Stimulated activated CD8-positive, alpha-beta memory T cell treated with anti-CD3 and anti-CD28 coated beads, Interleukin-2, amount 100 ng/mL, for 48 hours (primary cell): ENCODE measurements at places on chromosomes 5 and 9.

DNA sequence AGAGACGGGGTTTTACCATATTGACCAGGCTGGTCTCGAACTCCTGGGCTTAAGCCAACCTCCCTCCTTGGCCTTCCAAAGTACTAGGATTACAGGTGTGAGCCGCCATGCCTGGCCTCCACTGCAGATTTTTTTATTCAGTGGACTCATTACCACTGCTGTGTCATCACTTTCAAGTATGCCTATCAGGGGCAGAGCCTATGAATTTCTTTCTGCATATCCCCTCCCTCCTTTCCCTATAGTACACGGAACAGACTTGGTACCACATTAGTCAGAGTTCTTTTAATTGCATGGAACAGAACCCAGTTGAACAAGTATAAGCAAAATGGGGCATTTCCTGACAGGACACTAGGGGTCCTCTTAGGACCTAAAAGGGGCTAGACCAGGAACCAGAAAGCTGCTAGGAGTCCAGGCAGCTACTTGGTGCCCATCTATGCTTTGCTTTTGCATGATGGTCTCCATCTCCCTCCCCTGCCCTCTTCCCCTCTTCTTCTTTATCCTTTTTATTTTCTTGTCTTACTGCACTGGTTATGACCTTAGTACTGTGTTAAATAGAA, 5.8 kb downstream of the BSPRY start:
- DNase-seq: no peak

DNA sequence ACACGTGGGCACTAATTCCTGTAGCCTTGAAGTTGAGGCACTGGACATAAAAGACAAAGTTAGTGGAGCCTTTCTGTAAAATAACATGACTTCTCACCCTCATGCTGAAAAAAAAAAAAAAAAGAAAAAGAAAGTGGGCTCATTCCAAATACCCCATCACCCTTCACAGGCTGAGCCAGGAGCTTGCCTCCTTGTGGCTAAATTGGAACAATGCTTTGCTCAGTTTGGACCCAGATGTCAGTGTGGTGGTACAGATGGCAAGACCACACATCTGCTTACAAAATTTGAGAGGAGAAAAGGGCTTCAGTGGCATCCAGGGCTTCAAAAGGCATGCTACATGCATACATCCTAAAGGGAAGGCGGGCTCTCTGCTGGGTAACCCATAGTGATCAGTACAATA, 342.8 kb downstream of the EBF1 start:
- no peak for DNase-seq

DNA sequence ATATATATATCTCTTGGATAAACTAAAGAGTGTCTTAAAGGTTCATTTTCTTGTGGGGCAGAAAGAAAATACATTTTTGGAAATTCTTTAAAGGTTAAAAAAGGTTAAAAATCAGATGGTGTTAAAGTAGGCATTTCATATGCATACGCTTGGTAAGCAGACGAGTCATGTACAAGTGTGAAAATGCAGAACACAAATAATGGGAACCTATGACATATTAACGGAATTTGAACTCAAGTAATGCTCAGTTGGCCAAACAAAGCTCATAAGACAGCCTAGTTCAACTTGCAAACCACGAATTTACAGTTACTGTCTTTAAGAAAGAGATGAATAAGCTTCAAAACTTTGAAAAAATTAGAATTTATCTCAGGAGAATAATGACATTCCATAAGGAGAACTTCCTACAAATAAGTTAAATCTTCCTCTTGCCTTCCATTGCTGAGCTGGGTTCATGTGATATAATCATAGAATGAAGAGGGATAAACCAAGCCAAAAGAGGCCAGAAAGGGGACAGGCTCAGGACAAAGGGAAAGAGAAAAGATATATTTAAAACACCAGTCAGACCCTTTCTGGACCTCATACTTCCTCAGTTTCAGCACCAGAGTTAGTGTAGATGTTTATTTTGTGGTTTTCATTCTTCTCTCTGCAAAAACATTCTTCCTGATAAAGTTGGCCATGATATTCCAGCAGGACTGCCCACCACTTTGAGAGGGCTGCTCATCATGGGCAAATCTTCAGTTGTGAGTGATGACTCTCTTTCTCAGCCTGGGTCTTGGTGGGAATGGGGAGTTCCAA, 256.7 kb upstream of the CD180 start:
- DNase-seq: no peak

DNA sequence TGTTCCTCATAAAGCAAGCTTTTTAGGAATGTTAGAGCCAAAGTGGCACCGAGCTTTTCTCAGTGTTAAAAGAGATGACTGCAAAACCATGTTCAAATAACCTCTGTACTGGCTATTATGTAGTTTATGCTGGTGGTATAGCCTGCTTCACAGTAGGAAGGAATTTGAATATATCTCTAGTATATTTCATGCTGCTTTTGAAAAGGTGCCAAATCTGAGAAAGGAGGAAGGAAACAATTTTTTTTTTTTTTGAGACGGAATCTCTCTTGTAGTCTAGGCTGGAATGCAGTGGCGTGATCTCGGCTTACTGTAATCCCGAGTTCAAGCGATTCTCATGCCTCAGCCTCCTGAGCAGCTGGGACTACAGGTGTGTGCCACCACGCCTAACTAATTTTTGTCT, 13.5 kb downstream of the CREBRF start:
- no peak for DNase-seq

- no peak for DNase-seq
Measured at GRCh38 chr9:24698881-24699518, 153.3 kb upstream of the IZUMO3 start.

DNA sequence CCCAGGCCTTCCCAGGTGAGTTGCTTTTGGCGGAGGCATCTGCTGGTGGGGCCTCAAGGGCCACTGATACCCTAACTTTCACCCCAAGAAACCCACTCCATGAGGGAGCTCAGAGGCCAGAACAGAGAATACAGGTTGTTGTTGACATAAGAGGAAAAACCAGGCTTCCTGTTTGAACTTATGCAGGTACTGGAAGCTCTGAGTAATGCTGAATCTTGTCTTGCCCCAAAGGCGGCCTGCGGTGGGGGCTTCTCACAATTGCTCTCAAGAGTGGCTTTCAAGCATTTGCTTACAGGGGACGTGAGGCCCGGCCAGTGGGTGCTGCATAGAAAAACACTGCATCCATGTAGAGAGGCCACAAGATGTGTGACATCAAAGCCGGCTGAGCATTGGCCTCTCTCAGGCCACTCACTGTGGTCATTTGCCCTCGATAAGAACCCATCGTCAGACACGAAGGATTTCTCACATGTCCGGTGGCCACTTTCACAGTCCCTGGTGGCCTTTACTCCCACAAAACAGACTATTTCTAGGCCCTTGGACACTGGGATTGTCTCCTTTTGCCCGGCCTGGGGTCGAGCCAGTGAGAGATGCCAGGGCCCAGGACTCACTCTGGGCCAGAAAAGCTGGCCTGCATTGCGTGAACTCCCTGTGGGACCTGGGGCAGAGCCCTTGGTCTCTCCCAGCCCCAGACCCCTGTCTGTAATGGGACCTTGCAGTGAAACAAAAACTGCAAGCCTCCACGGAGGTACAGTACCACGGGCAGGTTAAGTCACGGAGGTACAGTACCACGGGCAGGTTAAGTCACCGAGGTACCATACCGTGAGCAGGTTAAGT, 34.5 kb upstream of the TCF7 start:
- peak; percentile 64 for DNase-seq

GRCh38 chr5:30604648-30605262, 588.7 kb upstream of the CDH6 start:
- DNase-seq: no peak

DNA sequence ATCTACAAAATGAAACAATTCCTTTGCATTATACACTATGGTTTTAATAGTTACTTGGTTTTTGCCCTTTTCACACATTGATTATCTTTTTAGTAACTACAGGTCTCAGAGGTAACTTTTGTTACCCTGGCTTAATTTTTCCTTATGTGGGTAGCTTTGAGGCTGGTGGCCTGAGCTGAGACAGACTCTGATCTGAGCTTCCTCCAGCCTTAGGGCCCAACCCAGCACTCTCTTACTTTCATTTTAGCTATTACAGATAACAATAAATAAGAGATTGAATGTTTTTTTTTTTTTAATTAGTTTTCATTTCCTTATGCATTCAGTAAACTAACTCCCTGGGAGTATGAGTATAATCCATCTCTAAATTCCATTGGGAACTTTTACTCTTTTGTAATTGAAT, 15.1 kb upstream of the OXCT1 start:
- DNase-seq: no peak

- no peak for DNase-seq
Measured at GRCh38 chr9:115121181-115121580, 3.2 kb upstream of the TNC start.

DNA sequence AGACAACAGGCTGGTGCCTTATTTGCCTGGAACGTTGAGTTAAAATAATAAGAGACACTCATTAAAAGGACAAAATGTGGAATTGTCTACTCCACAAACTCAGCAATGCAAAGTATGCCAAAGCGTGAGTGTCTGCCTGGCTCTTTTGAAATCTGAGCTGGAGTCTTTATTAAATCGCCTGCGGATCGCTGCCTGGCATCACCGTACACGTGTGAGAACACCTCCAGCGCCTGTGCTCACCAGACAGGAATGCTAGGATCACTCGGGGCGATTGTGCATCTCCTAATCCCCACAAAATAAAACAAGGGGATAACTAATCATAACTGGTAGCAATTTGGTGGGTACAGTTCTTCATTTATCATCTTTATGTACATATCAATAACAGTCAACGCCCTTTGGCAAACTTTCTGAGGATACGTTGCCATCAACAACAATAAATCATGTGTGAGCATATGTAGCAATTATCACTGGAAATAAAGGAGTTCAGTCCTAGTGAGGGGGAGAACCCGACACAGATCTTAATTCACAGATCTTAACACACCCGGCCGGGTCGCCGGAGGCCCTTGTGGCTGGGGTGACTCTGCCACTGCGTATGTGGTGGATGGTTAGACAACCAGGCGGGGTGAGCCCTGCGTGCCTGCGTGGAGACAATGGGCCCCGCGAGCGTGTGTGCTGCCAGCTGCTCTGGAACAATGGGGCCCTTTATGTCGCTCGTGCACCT, 284.9 kb upstream of the IRX1 start:
- no peak for DNase-seq

DNA sequence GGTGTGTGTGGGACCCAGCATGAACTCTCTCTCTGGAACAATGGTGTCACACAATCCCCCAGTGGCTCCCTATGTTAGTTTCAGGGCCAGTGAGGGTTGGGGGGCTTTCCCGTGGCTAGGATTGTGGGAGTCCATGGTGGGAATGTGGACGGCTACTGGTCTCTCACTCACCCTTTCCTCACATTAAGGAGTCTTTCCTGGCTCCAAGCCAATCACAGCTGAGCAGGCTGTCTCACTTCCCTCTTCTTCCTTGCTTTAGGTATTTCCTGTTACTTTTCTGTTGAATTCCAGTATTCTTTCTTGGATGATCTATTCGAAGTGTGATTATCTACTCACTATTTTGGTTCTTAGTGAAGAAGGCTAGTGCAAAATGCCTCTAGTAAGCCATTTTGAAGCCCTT, 324.4 kb upstream of the MPDZ start:
- no peak for DNase-seq

- no peak for DNase-seq
Measured at GRCh38 chr5:5615569-5615968, 193.1 kb downstream of the ICE1 start.

DNA sequence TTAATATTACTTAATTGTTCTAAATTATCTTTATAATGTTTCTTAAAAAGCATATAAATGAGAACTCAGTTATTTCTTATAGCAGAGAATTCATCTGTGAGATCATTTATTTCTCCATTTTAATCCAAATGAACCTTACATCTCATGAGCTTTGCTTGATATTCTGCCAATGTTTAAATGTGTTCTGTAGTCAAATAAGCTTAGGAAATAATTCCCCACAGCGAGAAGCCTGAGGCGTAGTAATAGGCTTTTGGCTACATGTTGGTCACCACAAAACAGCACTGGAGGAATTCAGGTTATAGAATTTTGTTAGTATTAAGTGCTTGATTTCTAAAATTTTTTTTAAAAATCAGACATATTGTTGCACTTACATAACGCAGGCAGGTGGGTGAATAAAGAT, 585.3 kb upstream of the RORB start:
- no peak for DNase-seq

GRCh38 chr9:116394894-116395698, 241.5 kb downstream of the PAPPA start:
- no peak for DNase-seq

DNA sequence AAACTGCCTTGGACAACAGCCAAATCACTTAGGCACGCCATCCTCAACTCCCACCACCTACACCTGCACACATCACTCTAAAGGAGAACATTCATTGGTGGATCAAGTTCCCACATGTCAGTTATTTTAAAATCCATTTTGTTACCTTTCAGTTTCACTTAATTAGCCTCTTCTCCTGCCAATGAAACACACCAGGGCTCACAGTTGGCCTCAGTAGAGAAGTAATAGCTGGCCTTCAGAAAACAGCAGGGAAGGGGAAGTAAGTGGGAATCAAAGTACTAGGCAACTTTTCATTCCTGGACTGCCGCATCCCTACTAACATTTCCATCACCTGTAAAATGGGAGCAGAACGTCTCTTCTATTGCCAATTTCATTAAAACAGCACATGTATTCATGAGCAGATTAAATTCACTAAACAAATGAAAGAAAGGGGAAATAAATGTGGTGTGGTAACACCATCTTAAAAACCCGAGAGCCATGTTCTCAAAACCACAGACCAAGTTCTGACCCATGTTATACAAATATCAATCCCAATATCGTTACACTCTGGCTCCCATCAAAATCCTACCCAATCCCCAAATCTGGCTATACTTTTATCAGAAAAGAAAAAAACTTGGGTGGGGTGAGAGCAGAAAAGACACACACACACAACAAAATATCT, 1.7 kb downstream of the SIL1 start:
- DNase-seq: no peak

DNA sequence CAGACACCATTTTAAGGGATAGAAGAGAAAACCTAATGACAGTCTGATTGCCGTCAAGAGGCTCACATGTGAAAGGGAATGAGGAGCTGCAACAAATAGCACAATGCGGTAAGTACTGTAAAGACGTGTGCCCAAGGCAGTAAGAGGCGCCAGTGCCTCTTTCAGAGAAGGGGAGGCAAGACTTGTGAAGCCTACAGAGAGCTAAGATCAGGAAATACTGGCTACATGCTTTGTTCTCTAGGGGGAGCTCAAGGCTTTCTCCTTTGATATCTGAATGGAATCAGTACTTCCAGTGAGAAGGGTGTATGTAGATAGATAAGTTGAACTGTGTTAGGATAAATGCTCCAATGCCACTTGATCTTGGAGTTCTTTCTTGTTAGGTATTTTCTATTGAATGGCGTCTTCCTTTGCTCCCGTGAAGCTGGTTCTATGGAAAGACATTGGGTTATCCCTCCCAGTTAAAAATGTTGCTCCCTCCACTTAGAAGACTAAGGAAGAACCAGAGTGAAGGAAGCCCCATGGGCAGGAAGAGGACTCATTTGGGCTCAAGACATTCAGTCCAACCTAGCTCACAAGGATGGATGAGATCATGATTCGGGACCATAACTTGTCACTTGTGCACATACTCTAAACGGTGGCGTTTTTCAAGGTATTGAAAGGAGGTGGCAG, 23.5 kb upstream of the ALDOB start:
- no peak for DNase-seq

DNA sequence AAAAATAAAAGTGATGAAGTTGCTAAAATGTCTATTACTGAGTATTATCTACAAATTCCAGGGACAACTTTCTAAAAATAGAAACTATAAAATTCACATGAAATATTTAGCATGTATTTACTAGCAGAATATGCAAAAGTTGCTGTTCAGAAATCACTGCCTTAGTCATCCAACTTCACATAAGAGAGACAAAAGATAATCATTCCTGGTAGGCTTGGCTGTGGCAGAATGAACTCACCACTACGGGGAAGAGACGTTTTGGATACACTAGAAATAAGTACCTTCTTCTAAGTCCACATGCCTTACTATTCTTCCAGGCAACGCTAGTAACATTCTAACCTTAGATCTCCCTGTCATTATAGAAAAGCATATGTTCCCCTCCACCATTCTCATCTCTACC, 272.2 kb downstream of the BNC2 start:
- no peak for DNase-seq
